Cerebellar cortex (tissue), 1 donor: ENCODE measurements at places on chromosomes 11 and 22.
A peak's percentile ranks its signal among the peaks of the same experiment; 100 is the strongest.

DNA sequence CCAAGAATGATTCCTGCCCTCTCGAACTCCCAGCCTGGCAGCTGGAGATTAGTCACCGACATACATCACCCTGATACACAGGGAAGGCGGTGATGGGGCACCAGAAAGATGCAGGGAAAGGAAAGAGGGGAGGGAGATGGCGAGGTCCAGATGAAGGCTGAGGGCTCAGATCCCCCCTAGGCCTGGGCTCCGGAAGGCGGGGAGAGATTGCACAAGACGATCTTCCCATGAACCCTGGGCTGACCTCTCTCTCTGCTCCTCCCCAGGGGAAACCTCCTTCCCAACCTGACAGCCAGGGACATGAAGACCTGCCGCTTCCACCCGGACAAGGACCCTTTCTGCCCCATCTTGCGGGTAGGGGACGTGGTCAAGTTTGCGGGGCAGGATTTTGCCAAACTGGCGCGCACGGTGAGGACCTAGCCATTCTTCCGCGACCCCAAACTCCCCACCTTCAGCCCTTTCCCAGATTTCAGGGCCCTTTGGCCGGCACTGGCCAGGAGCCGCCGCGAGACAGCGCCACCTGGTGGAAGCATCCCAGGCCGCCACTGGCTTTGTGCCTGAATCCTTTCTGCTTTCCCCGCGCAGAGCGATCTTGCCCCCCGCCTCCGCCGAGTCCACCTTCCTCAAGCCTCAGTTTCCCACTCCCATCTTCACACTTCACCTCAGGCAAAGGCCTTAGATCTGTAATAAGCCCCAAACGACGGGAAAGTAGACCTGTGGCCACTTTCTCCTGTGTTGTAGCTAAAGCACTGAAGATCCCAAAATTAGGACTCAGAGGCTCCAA is 11.5 kb downstream of the P2RX3 start:
- DNase-seq: peak; percentile 36

GRCh38 chr11:96211436-96211835 is 131.6 kb downstream of the MAML2 start:
- DNase-seq: no peak

DNA sequence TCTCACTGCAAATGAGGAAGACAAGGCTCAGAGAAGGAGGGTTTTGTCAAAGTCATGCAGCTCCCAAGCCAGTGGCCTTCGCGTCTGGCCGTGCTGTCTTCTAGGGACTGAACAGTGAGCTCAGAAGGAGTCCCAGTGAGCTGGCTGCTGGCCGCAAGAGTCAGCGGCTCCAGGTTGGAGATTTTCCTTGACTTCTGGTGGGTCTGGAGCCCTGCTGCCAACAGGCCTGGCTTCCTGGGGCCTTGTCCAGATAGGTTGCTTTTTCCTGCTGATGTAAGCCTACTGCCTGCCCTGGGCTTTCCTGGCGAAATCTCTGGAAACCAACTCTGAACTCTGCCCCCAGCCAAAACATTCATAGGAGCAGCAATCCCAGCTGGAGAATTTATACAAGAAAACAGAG is 272.7 kb upstream of the CADM1 start:
- DNase-seq: peak; percentile 88

DNA sequence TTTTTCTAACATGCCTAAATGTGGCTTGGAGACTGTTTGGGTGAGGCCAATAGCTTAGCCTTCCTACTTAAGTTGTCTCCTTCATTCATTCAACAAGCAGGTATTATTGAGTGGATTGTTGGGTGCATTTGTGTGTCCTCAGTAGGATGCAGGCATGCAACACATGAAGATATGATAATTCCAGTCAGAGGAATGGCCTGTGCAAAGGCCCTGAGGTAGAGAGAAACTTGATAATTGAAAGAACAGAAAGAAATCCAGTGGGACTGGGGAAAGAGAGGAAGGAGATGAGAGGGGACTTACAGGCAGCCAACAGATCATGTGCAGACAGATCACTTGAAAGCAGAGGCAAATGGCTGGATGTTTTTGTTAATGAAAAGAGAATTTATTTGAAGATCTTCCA is 15.3 kb upstream of the PRAME start:
- no peak for DNase-seq

- DNase-seq: peak; percentile 80
Measured at GRCh38 chr11:31995525-31996094, 95.3 kb upstream of the RCN1 start.

DNA sequence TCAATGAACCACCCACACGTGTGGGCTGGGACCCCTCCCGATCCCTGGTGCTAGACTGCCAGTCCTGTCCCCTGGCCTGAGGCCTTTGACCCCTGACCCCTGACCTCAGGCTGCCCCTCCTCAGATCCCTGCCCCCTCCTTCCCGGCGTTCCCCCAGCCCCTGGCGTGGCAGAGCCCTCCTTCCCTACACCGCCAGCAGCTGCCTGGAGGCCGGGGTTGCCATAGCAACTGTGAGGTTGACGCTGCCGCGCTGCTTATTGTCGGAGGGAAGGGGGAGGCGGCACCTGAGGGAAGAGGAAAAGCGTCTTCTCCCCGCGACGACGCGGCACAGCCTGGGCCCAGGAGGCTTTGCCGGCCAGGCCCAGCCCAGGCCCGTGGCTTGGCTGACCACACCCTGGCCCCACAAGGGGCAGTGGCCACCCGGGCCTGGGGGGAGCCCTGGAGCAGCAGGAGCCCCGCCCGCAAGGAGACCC is 32.6 kb downstream of the SHANK3 start:
- peak; percentile 75 for DNase-seq

DNA sequence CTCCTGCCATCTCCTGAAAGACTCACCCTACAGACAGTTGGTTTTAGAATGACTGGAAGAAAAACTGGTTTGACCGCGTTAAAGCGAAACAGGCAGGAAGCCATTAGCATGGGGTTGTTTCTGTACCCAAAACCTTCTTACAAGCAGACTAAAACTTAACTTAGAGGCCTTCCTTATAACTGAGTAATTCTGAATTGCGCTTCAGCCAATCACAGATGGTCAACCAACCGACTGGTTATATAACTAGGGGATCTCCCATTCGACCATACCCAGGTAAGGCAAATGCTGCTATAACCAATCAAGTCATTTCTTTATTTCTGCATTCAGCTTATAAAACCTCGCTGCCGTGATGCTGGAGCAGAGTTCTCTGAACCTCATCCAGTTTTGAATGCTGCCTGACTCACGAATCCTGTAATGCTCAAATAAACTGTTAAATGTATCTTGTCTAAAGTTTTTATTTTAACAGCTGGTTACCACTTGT is 87.8 kb upstream of the DRD2 start:
- DNase-seq: no peak

GRCh38 chr11:6572215-6572614 is 31.2 kb downstream of the RRP8 start:
- DNase-seq: no peak

DNA sequence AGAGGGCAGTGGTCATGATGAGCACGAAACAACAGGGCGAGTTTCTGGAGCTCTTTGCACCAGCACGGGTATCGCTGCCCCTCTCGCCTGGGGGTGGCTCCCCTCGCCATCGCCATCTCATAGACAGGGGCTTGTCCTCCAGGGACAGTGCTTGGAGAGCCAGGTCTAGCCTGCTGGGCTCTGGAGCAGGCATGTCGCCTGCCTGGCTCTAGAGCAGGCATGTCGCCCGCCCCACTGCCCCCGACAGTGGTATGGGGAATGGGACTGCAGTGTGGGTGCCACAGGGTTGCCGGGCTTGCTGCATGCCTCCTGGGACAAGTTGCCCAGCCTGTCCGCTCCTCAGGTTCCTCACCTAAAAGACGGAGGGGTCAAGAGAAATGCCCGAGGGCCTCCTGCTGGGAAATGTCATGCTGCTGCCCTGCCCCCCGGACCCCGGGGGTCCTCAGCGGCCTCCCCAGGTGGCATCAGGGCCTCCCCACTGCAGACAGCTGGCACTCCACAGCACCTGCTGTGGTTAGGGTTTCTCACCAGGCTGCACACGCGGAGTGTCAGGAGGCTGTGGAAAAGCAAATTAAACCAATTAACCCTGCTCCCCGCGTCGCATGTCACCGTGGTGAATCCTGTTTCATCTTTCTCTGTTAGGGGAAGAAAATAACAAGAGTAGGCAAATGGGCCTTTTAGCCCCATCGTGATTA is 403.0 kb downstream of the TBC1D22A start:
- no peak for DNase-seq

GRCh38 chr11:12114193-12115033 is 4.0 kb downstream of the MICAL2 start:
- peak; percentile 39 for DNase-seq

DNA sequence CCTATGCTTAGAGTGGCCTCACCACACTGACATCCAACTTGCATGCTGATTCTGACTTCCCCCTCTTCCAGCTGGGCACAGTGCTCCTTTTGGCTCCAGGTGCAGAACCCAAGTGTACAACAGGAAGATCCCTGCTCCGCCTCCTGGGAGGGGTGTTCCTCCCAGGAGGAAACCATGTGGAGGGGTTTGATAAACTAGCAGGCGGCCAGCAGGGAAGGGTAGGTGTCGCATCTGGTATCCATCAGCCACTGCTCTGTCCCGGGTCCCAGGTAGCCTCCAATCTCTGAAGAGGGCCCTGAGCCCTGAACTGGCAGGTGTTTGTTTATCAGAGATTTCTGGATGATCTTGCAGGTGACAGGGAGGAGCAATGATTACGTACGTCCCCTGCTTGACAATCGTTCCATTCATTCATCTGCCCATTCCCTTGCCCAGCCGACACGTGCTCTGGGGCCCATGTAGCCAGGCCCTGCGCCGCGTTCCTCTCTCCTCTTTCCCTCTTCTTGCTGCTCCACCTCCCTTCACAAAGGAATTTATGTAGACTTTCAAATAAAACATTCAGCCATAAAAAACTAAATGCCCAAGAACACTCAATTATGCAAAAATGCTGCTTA is 41.2 kb upstream of the MICAL2 start:
- peak; percentile 36 for DNase-seq

DNA sequence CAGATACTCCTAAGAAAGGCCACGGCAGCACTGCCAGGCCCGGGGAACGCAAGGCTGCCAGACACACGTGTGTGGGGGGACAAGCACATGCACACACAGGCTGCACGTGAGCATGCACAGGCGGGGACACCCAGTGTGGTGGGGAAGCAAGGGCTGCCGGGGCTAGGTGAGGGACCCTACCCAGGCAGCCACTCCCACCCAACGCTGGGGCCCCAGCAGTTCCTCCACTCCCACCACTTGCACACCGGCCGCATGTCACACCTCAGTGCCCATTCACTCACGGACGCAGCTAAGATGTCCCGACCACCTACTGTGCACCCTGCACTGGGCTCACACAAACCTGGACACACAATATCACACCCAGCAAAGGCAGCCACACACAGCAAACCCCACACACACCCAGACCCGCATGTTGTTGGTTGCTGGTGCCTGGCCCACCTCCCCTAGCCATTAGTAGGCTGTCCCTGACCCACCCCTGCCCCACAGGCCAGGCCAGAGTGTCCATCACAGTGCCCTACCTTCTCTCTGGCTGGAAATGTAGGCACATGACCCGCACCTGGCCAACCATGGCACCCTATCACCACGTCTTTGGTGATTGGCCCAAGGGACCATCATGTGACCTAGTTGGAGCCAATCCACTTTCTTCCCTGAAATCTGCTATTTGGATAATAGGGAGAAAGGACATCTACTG is 8.8 kb downstream of the SSTR3 start:
- DNase-seq: no peak

GRCh38 chr11:68127714-68128681 is 6.8 kb upstream of the CHKA start:
- peak; percentile 75 for DNase-seq

DNA sequence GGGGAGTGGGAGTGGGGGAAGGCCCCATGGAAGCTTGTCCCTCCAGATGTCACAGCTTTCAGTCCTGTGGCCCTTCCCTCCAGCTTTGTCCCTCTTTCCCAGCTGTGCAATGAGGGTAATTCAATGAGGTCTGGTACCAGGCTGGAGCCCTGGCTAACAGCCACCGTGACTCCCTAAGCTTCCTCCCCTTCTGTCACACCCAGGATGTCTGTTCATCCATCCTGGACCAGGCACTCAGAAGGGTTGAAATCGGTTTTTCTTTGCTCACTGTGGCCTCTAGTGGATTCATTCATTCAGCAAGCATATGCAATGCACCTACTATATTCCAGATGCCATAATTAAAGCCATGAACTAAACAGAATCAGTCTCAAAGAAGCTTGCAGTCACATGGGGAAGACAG is 38.7 kb downstream of the SYT13 start:
- no peak for DNase-seq

- no peak for DNase-seq
Measured at GRCh38 chr22:25120761-25121212, 78.9 kb upstream of the CRYBB3 start.

DNA sequence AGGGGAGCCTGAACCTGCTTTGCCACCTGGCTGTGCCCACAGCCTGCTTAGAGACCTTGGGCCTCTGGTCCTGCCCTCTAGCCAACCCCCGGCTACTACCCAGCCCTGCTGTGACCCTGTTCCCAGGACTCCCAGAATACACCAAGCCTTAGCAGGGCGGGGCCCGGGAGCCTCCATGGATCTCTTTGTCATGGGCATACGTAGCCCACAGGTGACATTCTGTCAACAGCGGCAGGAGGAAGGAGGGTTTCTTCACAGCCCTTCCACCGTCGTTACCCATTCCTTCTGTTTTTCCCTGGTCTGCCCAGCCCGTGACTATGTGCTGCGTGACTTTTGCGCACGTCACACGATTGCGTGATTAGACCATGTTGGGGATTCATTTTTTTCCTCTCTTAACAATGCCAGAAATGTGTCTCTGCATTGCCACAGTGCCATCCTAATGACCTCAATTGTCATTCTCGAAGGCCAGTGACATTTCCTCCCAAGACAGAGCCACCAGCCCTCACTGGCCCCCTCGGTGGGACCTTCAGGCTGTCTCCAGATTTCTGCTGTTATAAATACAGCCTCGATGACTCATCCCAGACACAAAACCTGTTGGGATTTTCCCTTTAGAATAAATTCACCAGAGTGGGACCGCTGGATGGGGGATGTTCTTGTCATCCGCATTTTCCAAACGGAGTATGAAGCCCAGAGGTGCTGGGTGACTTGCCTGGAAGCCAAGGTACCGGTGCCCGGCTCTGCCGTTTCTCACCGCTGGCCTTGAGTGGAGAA is 9.0 kb downstream of the SYT12 start:
- DNase-seq: no peak
